Activated naive CD8-positive, alpha-beta T cell treated with anti-CD3 and anti-CD28 coated beads, Interleukin-2, amount 50 U/mL, for 16 hours (primary cell): ENCODE measurements at places on chromosomes 16 and 17.
A peak's percentile ranks its signal among the peaks of the same experiment; 100 is the strongest.

GRCh38 chr17:9644910-9645751 is at the start of gene USP43:
Gene USP43, plus strand, starts transcription at chr17:9645517. Its CDS starts 116 bp downstream, at chr17:9645633.
- DNase-seq, result no peak

GRCh38 chr17:13321951-13322701 is 279.6 kb downstream of the HS3ST3A1 start:
- no peak for DNase-seq

- no peak for DNase-seq
Measured at GRCh38 chr16:667113-667779, 686 bp upstream of the RHOT2 start.

GRCh38 chr17:47643116-47643515 is 6.6 kb upstream of the KPNB1 start:
- DNase-seq, result no peak

DNA sequence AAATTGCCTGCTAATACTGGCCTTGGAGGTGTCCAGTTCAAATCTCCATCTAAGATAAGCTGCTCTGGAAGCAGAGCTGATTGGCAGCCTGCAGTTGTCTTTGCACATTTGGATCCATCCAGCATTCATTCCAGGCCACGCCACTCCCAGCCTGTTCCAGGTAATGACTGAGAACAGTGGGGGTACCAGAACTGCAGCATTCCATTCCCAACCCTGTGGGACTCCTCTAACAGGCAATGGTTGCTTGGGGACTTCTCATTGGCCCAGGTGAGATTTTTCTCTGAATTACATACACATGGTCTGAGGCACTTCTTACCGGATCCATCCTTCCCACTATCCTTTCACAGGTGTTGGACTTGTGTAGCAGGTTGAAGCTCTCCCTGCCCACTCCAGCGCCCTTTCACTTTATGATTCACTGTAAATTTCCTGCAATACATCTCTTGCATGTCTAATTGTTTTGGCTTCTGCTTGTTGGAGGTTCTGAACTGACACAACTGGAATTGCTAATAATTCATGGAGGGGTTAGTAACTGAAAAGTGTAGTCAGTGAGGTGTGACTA is 206.1 kb upstream of the ZFHX3 start:
- DNase-seq, result no peak

DNA sequence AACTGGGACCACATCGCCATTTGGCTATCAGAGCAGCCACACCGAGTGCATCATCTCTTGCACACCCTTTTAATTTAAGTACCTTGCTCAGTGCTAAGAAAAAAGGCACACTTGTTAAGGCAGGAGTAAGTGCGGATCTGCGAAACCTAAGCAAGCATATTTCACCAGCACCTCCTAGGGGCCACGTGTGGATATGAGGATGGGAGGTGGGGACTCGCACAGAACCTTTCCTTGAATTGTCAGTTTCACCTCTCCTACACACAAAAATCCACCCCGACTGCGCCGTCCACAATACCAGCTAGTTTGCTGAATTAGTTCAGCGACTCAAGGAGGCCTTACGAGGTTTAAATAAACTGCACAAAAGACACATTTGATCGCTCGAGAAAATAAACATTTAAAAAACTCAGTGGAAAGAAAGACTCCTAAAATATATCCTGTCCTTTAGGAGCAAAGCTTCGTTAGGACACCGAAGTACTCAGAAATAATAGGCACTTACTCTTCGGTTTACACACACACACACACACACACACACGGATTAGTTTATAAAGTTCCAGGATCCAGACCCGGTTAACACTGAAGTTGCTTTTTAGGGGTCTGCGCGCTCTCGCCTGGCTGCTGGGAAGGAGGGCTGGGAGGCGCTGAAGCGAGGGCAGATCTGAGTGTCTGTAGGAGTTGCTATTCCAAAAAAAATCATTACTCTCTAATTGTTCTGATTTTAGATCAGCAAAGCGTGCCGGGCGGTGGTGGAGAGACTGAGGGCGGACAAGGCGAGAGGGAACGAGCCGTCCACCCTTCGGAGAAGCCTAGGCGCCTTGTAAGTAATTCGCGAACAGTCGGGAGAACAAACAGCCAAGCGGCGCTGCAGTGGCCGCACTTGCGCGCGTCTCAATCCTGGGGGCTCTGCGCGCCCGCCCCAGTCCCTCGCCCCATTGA is 1.0 kb upstream of the KCNJ2 start:
- no peak for DNase-seq

DNA sequence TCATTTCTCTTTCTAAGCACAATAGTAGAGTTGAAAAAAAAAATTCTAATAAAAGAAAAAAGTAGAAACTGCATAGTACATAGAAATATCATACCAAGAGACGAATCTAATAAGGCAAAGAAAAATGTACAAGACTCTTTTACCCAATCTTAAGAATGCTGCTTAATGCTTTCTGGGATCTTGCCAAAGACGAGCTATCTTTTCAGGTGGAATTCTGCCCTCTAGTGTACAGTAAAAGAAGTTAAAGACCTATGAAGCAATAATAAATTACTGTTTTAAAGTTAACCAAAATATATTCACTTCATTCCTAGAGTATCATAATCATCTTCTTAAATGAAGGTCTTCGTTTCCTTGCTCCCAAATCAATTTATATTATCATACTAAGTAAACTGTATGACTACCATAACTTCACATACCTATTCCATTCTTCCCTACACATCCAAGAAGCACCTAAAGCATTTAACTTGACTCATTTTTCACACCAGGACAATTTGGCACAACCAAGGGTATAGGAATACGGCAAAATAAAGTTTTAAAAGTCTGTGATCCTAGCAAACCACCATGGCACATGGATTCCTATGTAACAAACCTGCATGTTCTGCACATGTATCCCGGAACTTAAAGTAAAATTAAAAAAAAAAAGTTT is 47.7 kb downstream of the CFDP1 start:
- no peak for DNase-seq

- DNase-seq, result no peak
Measured at GRCh38 chr17:35947156-35947585, 3.7 kb upstream of the LYZL6 start.

GRCh38 chr17:35930211-35931065 is at the start of gene RDM1:
Gene RDM1, minus strand, starts transcription at chr17:35930773. Its CDS starts 46 bp downstream, at chr17:35930727.
- DNase-seq, result peak; percentile 64

DNA sequence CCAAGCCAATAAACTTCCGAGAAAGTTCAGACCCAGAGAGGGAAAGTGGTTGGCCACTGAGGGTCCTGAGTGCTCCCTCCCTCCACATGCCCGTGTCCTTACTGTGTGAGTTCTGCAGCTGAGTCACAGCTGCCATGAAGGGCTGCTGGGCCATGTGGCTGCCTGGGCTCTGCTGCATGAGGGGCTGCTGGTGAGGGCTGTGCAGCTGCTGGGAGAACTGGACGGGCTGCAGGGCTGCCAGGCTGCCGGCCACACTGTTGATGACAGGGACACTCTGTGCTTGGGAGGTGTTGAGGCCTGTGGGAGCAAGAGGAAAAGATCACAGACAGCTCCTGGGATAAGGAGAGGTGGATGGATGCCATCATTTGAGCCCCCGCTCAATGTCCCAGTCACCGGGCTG is 44.0 kb downstream of the HNF1B start:
- no peak for DNase-seq

DNA sequence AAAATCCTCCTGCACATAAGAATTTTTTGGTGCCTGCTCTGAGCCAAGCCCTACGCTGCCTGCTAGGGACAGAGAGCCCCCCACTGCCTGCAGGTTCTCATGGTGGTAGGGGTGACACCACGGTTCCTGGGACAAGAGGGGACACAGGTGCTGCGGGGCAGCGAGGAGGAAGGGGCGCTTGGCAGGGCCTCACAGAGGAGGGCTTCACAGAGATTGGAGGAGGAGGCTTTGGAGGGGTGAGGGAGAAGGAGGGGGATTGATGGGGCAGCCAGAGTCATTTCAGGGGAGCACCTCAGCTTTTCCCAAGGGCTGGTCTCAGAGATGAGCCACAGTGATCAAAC is 29.8 kb upstream of the GSG1L start:
- DNase-seq, result no peak

DNA sequence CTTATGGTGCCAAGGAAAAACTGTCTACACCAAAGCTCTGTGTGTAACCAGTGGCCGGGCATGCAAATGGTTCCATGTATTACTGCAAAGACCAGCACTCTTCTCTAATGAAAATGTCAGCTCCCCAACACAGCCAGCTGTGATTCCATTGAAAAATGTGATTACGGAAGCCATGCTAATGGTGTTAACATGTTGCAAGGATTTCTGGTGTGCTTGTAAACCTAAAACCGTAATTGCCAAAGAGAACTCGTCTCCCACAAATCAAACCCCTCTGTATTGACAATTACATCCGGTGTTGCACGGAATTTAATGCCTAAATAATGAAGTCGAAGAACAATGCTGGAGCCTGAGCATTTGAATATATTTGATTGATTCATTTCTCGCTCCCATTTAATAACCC is 351.7 kb downstream of the NPIPA8 start:
- DNase-seq, result no peak

DNA sequence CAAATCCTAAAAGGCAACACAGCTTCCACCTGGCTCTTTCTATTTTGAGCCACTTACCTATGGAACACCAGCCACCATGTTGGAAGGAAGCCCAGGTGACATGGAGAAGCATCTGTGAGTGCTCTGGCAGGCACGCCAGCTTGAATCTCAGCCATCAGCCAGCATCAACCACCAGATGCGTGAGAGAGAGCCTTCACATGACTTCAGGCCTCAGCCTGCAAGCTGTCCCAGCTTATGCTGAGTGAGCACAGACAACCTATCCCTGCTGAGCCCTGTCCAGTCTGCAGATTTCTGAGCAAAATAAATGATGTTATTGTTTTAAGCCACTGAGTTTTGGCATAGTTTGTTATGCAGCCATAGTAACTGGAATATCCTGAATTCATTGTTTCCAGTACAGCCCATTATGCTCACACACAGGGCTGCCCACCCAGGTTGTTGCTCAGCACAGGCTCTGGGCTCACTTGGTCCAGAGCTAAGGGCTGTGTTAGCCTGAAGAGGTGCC is 35.1 kb downstream of the TMEM238L start:
- DNase-seq, result no peak

- no peak for DNase-seq
Measured at GRCh38 chr16:31080756-31081419, 6.7 kb downstream of the ZNF646 start.

DNA sequence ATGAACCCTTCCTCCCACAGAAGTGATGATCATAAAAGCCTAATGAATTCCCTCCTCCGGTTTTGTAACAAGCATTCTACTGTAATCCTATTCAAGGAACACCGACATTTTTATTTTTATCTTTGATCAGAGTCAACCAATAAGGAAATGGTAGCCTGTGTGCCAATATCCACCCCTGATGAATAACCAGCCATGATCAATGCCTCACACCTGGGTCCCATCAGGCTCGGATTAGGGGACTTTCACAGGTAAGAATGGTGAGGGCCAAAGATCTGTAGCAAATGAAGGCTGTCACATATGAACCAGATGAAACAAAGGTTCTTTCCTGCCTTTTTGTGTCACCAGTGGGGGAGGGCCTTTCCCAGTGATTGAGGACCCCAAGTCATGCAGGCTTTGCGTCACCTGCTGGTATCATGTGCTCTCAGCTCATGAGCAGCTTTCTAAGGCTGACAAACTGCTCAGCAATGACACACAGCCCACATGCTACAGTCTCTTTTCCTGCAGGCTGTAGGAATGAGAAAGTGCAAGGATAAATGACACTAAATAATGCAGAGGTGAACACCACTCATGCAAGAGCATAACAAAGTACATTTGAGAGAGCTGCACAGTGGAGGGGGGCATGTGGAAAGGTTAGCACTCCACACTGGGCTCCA is 34.9 kb downstream of the TOM1L2 start:
- no peak for DNase-seq

DNA sequence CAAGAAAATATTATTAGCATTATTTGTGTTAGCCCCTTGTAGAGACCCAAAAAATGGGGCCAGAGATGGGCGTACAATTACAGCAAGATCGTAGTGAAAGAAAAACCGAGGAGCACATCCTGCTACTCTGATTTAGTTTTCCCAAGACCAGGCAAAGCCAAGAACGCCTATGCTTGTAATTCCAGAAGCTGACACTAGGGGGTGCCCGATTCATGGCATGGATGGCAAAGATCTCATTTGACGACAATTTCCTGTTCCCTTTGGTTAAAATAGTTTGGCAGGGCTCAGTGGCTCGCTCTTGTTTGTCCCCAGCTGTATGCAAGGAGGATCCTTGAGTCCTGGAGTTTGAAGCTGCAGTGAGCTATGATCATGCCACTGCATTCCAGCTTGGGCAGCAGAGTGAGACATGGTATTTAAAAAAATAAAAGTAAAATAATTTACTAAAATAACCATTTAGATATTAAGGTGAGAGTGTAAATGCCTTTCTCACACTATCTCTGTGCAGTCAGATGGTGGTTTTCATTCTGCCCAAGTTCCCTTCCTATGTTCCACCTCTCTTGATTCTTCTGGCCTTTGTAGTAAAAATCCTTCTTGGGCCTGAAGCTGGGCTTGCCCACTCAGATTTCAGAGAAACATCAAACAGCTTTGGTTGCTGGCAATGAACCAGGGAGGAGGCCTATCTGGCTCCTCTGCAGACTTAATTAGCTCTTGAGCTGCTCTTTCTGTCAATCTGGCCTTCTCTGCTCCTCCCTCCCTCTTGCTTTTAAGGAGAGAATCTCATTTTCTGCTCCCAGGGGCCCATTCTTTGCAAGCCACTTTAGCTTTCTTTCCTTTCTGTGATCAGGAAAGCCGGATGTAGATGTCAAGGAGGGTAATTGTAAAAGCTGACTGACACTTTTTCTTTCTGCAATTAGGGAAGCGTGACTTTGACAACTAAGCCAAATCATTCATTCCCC is 31.2 kb downstream of the TMEM238L start:
- DNase-seq, result no peak

DNA sequence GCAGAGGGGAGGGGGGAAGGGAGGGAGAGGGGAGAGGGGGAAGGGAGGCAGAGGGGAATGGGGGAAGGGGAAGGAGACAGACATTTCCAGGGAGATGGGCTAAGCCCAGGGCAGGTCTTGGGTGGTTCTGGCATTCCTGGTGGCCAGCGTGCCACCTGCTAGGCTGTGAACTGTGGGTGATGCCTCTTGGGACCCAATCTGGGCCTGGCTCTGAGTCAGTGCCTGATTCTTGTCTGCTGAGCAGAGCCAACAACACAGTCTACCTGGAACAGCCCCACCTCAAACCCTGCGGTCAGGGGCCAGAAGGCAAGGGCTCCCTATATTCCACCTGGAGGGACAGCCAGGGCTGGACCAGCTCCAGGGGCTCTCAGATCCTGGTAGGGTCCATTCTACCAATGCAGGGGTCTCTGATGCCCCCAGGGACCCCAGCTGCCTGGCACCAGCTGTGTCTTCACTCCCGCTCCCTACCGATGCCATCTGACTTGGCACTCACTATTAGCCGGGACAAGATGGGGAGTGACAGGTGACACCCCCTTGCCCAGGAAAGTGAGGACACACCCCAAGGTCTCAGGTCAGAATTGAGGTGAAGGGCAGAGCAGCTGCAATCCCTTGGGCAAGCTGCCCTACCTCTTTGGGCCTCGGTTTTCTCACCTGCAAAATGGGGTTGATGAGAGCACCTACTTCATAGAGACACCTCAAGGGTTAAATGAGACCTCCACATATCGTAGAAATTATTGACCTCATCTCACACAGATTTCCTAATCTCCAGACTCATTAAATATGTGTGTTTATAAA is 87.2 kb downstream of the LITAF start:
- no peak for DNase-seq

- no peak for DNase-seq
Measured at GRCh38 chr16:6903671-6904070, 429.0 kb upstream of the RBFOX1 start.
